GM19239 (cell line): ENCODE measurements at places on chromosomes 16 and 17.

DNA sequence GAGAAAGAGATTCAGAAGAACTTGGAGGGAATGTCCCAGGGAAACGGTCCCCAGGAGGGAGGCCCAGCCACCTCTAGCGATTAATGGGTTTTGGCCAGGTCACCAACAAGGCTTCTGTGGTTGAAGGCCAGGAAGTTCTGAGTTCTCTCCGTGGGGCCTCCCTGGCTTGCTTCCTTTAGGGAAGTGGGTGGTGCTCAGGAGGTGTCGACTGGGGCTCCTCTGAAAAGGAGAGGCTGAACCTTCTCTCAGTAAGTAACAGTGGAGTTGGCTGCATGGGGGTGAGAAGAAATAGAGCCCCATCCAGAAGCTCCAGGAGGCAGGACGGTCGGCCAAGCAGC, 77.1 kb upstream of the GSE1 start:
- DNase-seq: no peak

DNA sequence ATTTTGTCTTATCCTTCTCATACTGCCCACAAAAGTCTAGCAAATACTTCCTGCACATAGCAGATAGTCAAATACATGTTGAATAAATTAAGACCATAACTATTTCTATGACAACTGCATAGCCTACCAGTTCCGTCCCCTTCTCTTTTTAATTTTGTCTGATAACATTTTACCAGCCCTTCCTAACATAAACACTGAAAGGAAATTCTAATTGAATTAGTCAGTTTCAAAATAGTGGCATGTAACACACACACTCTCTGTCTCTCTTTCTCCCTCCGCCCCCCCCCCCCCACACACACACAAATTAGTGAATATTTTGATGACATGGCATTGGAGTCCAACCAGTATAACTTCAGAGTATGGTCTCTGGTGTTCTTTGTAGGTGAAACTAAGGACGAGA, 41.8 kb downstream of the TNRC6C start:
- no peak for DNase-seq

DNA sequence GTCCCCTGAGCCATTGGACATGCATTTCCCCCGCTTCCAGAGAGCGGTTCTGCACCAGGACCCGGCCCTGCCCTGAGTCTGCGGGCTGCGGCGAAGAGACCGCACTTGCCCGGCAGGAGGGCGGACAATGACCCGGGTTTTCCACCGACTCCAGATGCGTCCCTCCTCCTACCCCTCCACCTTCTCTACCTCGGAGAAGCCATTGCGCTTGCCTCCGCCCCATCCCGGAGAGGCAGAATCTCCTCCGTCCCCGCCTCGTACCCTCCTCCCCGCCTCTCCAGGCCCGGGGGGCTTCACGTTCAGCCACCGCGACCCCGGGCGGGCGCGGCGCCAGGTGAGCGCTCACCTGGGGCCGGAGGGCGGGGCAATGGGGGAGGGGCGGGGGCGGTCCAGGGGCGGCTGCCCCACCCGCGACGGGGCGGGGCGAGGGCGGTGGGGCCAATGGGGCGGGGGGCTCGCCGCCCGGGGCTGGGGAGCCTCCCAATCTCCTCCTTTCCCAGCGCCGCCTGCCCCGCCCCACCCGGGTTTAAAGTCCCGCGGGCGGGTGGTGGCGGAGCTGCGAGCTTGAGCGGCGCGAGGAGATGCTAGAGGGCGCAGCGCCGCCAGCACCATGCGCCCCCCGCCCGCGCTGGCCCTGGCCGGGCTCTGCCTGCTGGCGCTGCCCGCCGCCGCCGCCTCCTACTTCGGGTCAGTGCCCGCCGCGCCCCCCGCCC, at the start of gene WNT9B:
TSS of gene WNT9B (plus strand) at position 555 of the 713 bp plus-strand sequence. CDS start at position 611, 56 bp downstream.
- DNase-seq: no peak

DNA sequence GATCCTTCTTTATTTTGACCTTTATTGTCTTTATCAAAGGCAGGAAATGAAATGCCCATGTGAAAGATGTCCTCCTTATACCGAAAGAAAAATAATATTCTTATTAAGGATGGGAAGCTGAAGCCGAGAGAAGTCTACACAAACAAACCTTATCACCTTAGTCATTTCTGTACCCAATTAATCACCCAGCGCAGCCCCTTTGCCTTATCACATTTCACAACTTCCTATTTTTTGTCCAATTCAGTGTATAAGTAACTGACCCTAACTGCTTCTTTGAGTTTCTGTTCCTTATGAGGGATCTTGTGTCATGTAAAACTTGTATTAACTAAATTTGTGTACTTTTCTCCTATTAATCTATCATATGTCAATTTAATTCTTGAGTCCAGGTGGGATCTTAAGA, 16.4 kb upstream of the CCL23 start:
- no peak for DNase-seq

DNA sequence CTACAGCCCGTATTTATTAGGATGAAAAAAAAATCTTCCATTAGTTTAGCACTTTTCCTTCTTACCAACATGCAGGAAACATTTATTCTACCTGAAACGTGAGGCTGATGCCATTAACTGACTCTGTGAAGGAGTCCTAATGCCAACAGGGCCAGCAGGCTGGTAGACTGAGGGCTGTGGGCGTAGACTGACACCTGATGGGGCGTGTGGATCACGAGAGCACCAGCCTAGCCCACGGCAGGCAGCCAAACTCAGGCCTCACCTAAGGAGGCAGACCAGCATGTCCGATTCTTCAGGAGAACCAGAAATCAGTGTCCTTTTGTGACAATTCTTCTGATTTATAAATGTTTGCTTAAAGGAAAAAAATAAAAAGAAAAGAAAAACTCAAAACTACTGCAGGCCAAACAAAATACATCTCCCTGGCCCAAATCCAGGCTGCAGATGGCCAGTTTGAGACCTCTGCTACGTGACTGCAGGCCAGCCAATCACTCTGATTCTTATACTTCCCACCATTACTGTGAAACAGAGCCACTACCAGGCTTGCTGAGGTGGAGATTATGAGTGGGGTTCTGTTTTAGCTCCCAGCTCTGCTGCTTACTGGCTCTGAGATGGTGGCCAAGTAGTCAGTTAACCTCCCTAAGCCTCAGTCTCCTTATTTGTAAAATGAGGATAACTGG, 66.5 kb downstream of the GNAO1 start:
- DNase-seq: no peak

DNA sequence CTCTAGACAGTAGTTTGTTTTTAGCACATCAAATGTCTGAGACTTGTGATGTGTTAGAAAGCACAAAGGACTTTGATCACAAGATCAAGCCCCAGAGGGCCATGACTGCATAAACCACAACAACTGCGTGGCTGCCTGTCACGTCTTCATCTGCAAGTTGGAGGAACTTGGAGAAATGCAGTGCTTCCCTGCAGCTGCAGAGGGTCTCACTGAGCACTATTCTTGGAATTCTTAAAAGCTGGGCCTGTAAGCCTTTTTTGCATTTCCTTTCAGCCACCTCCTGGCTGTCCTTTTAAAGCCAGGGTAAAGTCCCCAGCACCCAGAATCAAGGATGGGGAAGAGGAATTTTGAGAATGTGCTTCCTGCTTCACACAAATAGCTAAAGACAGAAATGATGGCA, 431.3 kb downstream of the MAF start:
- no peak for DNase-seq

DNA sequence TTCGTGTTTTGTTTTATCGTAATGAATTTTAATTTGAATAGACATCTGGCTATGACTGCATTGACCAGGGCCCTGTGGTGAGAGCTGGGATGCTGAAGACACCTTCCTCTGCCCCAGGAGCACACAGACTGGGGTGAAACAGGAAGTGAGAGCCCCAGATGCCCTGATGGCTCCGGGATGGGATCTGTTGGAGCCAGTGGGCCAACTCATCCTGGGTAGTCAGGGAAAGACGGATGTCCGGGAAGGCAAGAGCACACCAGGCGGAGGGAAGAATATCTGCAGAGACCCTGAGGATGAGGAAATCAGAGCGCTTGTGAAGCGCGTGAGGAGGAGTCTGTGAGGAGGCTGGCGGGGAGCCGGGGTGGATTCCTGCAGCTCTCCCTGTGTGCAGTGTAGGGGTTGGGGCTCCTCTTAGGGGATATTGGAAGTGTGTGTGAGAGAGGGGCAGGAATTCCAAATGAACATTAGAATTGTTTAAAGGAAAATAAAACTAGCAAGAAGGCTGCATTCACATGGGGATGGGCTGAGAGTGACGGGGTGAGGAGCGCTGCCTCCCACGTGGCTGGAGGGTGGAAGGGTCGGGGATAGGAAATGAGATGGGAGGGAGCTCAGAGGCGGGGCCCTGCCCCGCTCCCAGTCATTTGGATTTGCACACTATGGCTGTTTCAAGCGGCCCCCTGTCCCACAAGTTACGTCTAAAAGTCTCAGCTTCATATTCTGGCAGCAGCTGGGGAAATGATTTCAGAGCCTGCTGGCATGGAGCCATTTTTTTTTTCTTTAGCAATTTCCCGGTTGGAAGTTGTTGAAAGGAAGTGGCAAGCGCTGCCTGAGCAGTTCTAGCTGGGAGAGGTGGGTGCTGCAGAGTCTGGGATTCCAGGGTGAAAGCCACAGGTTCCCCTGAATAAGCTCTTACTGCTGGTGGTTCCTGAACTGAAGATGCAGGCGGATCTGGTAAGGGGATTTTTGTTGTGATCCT, 71.2 kb upstream of the LGALS9 start:
- no peak for DNase-seq

GRCh38 chr16:56372013-56372634, 53.2 kb downstream of the AMFR start:
- DNase-seq: no peak

DNA sequence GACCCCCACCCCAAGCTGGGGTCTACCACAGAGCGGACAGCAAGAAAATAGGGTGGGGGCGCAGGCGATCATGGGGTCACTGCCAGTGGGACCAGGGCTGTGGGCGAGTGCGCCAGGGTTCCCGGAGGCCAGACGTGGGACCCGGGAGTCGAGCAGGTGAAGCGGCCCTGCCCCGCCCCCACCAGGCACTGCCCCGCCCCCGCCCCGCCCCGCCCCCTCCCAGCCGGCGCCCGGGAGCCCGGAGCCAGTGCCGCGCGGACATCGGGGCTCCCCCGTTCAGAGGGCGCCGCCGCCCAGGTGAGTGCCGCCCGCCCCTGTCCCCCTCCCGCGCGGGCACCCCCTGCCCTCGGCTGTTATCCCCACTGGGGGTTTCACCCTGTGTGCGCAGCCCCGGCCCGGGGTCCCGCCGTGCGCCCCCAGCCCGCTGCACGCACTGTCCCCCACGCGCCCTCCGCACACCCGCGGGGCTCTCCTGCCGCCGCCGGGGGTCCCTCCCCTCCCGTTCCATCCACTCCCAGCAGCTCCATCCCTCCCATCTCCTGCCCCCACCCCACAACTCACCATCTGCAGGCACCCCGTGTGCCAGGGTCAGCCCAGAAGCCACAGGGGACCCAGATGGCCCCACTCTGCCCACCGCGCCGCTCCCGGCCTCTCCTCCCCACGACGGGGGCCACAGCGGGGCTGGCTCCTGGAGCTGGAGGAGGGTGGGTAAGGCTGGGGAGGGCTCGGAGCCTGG, at the start of gene SSTR5:
TSS of gene SSTR5 (plus strand) at position 222 of the 736 bp plus-strand sequence. CDS start 6,122 bp downstream, outside the sequence.
- no peak for DNase-seq

- DNase-seq: no peak
Observed at GRCh38 chr16:31507617-31507928, 618 bp downstream of the RUSF1 start.

DNA sequence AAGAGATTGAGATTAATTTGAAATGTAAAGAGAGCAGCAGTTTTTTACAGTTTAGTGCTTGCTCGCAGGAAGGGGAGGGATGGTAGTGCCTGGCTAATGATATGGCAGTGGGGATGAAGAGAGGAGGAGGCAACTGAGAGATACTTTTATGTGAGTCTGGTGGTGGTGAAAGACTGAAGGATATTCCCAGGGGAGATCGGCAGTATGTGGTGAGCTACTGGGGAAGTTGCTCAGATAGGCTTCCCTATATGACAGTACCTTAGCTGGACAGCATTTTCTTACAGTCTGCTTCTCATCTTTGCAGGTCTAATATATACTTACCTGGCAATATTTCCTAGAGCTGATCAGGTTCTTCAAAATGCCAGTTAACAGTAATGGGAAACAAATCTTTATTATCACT, 8.6 kb downstream of the CEP95 start:
- DNase-seq: no peak

DNA sequence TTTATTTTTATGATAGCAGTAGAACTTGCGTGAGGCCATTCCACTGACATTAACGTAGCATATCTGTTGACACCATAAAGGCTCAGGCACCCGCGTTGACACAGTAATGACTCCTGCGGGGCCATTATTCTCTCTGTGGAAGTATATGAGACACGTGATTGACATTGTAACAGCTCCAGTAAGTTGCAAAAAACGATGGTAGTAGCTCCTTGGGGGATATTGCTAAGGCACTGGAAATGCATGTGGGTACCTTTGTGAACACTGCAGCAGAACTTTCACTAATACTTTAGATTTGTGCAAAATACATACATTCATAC, 918.8 kb upstream of the CDH8 start:
- no peak for DNase-seq
